ENCODE measurements at places on chromosomes 16 and 17.

- no peak for DNase-seq
Measured at GRCh38 chr16:4566144-4566543, 10.0 kb downstream of the C16orf96 start.

DNA sequence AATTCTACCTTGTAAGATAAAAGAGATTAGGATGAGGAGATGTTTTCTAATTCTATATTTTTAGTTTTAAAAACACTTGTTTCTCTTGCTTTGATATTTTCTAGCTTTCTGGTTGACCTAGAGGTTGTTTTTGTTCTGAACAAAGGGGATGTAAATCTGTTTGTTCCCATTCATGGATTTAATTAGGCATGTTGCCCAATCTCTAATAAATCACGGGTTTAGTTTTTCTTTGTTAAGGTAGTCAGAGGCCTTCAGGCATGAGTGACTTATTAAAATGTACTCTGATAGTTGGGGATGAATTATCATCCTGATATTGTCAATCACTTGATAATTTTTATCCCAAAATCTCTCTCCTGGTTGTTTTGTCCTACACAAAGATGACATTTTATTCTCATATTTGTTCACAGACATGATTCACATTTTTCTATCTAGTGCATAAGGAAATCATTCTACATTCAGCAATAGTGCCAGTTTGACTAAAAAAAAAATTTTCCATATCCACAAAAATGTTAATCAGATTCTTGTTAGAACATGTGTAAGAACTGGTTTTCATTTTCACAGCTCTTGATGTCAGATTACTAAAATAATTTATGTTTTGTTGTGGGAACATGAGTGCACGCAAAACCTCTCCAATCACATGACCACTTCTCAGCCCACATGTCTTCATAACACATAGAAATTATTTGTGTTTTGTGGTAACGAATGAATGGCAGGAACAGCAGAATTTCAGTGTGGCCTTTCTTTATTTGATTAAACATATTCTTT is 95.7 kb upstream of the AKTIP start:
- no peak for DNase-seq

- DNase-seq, result no peak
Measured at GRCh38 chr17:14067347-14067746, 2.0 kb upstream of the COX10 start.

DNA sequence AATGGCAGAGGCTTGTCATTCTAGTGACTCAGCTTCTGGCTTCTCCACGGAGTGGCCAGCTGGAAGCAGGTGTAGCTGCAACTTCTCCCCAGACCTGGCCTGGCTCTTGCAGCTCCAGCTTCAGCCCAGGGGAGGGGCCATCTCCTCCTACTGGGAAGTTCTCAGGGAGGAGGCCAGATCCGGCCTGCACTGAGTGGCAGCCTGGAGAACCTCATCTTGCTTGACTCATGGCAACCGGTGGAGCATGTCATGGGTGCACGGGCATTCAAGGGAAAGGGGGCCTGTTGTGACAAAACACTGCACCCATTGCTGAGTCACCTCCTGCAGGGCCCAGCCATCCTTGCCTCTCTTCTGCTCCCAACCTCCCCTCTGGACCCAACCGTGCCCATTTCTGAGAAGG is 273.9 kb upstream of the MAF start:
- no peak for DNase-seq

DNA sequence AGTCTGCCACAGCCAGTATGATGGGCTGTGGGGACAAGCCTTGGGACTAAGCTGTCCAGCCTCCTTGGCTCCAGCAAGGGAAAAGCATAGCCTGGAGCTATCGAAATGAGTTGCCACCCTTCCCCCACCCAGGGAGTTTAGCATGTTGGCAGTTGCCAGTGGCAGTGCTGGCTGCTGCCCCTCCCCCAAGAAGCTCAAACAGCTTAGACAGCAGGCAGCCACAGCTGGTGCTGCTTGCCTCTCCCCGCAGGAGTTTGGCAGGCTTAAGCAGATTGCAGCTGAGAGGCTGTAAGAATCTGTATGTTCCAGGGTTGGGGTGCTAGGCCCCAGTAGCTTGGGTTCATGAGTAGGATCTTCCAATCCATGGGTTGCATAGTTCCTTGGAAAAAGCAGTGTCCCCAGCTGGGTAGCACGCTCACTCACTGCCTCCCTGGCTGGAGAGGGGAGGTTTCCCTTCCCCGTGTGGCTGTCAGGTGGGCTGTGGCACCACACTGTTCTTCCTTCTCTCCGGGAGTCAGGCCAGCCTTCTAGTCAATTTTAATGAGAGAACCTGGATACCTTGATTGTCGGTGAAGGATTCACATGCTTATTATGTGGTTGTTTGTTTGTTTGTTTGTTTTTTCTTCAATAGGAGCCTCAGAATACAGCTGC is 506.1 kb downstream of the CDH11 start:
- DNase-seq, result no peak

DNA sequence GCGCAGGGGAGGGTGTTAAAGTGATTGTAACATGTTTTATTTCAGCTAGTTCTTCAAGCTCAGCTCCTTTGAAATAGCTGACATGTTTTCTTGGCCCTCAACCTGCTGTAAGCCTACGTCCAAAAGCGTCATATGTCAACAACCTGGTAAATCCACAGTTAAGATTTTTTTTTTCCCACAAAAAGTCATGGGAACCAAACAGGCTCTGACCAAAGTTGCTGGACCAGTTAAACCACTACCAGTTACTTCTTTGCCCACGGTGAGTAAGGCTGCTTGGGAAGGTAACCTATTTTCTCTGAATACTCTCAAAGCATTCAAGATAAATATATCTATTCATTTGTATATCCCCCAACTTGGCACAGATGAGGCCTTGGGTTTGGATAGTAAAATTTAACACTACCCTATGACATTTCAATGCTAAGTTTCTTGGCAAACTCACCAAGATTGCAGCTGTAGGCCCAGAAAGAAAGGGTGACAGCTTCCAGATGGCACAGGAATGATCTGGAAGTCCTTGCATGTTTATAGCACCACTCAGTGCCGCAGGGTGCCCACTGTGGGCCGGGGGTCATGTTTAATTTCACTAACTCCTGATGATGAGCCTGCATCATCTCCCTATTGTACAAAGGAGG is 166.2 kb downstream of the XYLT1 start:
- no peak for DNase-seq

DNA sequence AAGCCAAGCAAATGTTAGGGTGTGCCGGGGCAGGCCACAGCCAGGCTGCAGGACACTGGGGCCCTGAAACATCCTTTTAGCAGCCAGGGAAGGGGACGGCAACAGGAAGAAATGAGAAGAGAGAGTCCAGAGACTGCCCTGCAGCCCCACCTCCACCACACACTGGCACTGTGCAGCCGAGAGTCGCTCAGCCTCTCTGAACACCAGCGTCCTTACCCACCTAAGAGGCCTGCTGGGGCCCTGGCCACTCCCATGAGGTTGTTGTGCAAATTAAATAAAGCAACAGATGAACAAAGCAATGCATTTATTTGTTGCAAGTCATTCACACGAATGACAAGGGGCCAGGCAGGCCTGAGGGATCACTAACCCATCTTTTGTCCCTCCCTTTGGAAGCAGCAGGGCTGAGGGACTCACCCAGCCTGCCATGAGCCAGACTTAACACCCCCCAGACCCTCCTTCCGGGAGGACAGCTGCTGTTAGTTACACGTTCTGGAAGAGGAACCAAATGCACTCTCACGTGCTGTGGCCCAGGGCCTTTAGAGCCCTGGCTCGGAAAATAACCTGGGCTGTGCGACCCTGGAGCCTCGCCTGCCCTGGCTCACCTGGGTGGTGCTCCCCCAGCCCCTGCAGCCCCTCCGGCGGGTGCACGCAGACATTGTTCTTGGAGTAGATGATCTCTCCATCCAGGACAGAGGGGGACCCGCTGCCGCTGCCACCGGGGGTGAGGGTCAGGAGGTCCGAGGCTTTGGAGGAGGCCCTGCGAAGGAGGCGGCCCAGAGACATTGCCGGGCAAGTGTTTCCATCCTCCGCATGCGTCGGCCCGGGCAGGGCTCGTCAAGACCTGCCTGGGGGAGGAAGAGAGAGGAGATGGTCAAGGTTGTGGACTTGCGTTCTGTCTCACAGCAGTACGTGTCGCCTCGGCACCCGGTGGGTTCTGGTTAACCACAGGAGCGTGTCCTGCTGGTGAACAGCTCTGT is 22.6 kb downstream of the TBC1D16 start:
- no peak for DNase-seq

DNA sequence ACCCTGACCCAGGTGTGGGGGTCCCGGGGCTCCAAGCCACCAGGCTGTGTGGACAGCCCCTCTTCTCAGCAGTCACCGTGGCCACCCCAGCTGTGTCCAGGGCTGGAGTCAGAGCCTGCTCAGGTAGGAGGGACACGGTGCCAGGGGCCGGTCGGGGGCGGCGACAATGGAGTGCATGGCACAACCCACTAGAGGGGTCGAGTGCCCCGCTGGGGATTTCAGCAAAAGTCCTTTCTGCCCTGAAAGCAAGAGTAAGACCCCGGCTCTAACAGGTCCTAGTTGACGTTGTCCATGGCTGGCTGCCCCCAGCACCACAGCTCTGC is 11.3 kb downstream of the UTS2R start:
- no peak for DNase-seq

GRCh38 chr16:65846210-65846602 is 520.3 kb upstream of the CDH5 start:
- no peak for DNase-seq

GRCh38 chr17:9200699-9201359 is 179.5 kb downstream of the NTN1 start:
- DNase-seq, result no peak

GRCh38 chr17:4007346-4008081 is 43.3 kb upstream of the ATP2A3 start:
- no peak for DNase-seq

- DNase-seq, result no peak
Measured at GRCh38 chr16:66486199-66486772, 59.2 kb downstream of the BEAN1 start.

DNA sequence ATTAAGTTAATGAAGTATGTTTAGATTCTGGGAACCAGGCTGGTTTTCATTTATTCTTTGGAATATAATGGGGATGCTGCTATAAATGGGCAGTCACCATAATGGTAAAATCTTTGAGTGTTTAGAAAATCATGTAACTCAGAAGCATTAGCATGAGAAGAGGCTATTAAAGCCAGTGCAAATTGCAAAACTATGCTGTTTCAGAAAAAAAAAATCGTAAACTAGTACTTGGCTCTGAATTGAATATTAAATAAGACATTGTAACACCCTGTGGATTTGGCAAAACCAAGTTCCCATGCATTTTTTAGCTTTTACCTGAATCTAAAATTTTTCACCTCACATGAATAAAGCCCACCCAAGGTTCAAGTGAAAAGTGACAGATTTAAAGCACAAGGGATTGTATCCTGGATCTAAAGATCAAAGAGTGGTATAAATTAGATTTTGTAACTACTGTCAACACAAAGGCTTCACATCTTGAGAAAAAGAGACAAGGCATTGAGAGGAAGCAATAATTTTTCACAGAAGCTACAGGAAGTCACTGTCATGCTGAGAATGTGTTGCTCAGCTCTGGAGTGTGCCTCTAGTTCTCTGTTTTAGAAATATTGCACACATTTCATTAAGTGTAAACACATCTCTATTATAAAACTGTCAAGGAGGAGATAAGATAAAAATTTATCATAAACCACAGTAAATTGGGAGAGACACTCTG is 142.2 kb downstream of the ABCA8 start:
- DNase-seq, result no peak

DNA sequence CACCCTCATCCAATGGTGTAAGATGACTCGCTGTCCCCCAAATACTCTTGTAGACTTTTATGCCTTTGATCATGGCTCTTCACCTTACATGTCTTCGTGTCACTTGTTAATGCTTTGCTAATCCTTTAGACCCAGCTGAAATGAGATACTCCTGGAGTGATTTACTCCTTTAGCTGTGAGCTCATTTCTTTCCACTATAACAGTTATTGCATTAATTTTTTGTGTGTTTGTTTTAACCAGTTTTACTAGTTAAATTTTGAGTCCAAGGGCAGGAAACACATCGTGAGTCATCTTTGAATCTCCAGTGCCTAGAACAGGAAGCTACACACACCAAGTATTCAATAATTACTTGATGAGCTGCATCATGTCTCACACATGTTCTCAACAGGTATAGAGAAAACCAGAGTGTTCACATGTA is 6.5 kb upstream of the CTCF start:
- DNase-seq, result peak; percentile 76

Data from iris pigment epithelial cell (primary cell).